ENCODE measurements at places on chromosomes 16 and 17.

DNA sequence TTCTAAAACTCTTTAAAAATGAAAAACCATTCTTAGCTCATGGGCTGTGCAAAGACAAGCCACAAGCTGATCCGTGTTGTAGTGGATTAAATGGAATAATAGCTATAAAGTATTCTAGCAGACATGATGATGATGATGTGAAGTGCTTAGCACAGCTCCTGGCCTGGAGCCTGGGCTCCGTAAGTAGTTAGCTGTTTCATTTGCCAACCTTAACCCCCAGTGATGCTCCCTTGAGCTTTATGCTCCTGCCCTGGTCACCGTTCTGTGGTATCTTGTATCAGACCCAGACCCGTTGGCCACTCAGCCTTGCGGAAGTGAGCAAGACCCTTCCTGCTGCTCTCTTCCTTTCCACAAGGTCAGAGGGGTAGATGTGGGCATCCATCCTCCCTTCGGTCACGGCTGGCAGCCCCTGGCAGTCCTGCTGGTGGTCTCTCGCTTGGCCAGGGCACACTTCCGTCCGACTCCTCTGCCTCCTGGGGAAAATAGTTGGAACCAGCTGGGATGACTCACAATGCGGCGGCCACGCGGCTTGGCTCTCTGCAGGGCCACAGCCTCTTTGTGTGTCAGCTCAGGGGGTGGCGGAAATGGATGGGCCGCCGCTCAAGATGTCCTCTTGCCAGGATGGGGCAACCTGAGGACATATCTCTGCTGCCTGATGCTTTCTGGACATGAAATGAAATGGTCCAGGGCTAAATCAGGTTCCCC lies 79.1 kb downstream of the GPR139 start:
- no peak for DNase-seq

- DNase-seq, result no peak
Measured at GRCh38 chr17:10907370-10907769, 69.5 kb upstream of the PIRT start.

- DNase-seq, result no peak
Measured at GRCh38 chr17:77619326-77619725, 339.2 kb upstream of the TNRC6C start.

GRCh38 chr17:40306395-40306794 lies 2.6 kb upstream of the RARA start:
- no peak for DNase-seq

DNA sequence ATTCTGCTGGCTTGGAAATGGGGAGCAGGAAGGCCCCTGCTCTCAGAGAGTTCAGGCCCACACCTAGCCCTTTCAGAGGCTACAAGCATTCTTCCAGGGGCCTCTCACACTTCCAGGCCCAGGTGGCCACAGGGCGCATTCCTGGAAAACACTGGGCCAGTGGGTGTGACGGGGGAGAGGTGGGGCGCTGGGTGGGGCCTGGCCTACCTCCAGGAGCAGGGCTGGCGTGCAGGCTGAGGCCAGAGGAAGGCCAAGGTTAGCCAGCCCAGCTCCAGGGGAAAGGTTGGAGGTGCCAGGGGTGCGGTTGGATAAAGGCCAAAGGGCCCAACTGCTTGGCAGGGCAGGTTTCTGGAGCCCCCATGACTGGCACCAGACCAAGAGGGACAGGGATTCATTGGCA lies 198.2 kb downstream of the MAF start:
- DNase-seq, result no peak

DNA sequence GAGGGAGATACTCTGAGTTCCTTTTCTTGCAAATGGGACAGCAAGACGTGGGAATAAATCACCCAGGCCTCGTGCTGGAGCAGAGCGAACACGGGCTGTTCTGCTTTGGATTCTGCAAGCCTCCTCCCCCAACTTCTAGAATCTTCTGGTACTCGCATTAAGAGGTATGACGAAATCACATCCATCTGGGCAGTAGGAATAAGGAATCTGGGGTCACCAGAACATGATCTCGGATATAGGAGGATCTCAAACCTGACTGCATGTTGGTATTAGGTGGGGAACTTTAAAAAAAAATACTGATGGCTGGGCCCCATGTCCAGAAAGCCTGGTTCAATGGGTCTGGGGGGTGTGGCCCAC lies 49.8 kb upstream of the USP7 start:
- no peak for DNase-seq

GRCh38 chr17:66978514-66979061 lies 14.1 kb downstream of the CACNG4 start:
- no peak for DNase-seq

- DNase-seq, result peak; percentile 8
Measured at GRCh38 chr16:71499775-71500364, 10.7 kb upstream of the ZNF19 start.

DNA sequence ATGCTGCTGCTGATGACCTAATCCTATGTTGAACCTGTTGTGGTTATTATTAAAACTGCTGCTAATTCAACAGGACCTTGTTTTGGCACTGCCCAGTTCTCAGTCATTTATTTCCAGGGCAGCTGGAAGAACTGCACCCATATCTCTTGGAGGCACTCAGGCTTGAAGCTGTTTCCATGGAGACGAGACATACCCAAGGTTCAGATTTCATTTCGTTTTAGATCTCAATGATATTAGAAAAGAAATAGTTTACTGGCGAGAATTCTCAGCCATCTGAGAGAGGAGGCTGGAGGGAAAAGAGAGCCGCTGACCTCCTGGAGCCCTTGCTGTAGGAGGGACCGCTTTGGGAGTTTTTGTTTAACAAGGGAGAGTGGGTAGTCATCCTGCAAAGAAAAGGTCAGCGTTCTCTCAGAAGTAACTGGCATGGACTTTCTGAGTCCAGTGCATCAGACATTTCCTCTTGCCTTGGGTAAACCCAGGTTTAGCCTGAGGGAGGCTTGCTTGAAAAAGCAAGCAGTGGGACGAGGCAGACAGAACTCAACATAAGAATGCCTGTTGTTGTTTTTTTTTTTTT lies 75.4 kb downstream of the YPEL2 start:
- DNase-seq, result peak; percentile 96

DNA sequence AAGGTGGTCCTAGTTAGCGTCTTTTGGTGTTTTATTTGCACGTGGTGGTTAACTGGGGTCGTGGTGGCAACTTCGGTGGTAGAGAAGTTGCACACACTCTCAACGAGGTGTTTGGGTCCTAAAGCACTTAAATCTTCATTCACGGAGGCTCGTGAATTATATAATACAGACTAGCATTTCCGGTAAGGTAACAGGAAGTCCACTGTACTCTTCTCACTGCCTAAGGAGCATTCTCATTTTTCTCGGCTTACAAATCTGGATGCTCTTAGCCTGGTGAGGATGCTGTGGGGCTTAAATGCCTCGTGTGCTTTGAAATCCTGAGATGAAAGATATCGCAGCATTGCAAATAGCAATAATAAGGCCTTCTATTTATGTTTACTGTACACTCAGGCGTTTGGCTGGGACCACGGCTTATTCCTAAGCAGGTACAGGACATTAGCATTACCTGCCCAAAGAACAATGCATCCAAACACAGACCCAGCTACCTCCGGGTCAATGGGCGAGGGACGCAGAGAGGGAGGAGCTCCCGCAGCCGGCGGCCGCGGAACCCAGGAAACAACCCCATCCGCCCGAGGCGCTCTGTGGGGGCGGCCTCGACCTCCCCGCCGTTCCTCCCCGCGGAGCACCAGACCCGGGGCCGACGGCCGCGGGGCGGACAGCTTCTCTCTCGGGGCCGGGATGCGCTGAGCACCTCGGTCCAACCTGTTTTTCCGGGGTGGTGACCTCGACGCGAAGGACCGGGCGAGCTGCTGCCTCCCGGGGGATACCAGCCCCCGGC lies 856 bp downstream of the DNAJA2 start:
- peak; percentile 30 for DNase-seq

GRCh38 chr17:59221159-59221847 lies 992 bp downstream of the GDPD1 start:
- DNase-seq, result peak; percentile 21
